Tibial nerve (tissue), 4 donors: ENCODE measurements at places on chromosomes 1 and 21.

GRCh38 chr1:26608895-26609294 lies 79.3 kb downstream of the RPS6KA1 start:
- H3K36me3 ChIP-seq, result no peaks in the 10 kb centered on the region
- DNase-seq, result no peak
- no peak overlapping the region for H3K4me3 ChIP-seq
- H3K27me3 ChIP-seq, result no peaks in the 10 kb centered on the region
- no peak overlapping the region for H3K27ac ChIP-seq

DNA sequence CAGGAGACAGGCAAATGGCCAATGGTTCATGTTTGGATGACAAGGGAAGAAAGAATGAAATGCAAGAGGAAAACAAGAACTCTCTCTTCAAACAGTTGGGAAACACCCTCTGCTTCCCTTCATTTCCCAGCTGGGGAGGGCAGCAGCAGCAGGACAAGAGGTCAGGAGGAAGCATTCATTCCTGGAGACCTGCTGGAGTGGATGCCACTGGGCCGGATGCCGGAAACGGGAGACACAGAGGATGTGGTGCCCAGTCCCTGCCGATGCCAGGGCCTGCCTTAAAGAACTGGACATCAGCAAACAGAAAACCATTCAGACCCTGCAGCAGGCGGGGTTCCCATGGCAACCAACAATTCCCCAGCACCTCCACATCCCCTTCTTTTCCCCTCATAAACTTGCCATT lies 102.3 kb upstream of the ZNF648 start:
- H3K27me3 ChIP-seq, result no peaks in the 10 kb centered on the region
- DNase-seq, result peak; percentile 76
- H3K36me3 ChIP-seq, result no peaks in the 10 kb centered on the region
- no peaks in the 10 kb centered on the region for H3K4me1 ChIP-seq
- H3K4me3 ChIP-seq, result no peak overlapping the region

GRCh38 chr1:116087628-116088027 lies 23.6 kb upstream of the MAB21L3 start:
- no peak overlapping the region for H3K4me3 ChIP-seq
- H3K36me3 ChIP-seq, result no peaks in the 10 kb centered on the region
- DNase-seq, result no peak
- H3K27me3 ChIP-seq, result no peaks in the 10 kb centered on the region
- H3K4me1 ChIP-seq, result no peaks in the 10 kb centered on the region

GRCh38 chr1:230679192-230679591 lies 34.7 kb downstream of the AGT start:
- H3K4me1 ChIP-seq, result peaks cover 20% of the 10 kb centered on the region
- H3K4me3 ChIP-seq, result no peak overlapping the region
- peak overlapping the region; percentile 37 for H3K27ac ChIP-seq
- peaks cover 7% of the 10 kb centered on the region for H3K36me3 ChIP-seq
- DNase-seq, result no peak

DNA sequence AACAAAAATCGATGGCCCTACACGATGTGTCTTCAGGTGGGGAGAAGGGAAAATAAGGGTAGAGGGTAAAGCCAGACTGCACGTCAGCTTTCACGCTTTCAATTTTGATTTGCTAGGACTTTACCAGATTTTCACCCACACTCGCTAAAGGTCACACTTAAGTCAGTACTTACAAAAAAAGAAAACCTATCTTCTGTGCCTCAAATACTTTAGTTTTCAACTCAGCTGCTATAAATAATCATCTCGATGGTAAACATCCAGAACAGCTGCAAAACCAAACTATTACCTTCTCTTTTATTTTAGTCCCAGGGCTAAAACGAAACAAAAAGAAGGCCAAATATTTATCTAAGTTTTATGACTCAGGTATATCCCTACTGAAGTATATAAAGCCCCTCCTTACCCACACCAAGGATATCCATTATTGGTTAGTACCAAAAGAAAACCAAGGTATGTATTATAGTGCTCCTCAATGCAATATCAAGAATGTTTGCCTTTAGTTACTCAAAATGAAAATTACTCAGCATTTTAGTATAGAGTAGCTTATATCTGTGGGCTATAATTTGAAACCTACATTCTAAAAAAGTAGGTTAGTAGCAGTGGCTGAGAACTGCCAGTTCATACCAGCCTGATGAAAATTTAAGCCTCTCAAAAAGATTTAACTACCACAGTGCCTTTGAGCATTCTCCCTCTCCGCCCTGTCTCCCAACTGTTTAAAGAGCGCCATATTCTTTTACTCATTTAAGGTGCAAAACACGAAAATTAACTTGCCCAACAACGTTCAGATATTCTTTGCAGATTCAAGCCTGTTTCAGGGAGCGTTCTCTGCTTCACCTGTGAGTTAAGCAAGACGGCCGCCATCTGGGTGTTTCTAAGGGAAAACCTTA lies 1.5 kb downstream of the CSDE1 start:
- H3K4me3 ChIP-seq, result peak overlapping the region; percentile 86
- DNase-seq, result no peak
- H3K4me1 ChIP-seq, result no peaks in the 10 kb centered on the region
- H3K27me3 ChIP-seq, result no peaks in the 10 kb centered on the region
- no peaks in the 10 kb centered on the region for H3K36me3 ChIP-seq
